Epithelial cell of proximal tubule (primary cell): ENCODE measurements at places on chromosomes 5 and 9. TPM values are rescaled to one million over a fixed set of nuclear protein-coding genes. Genes with fewer than 3 reads are reported as not detected.

- no peak for DNase-seq
Measured at GRCh38 chr9:15374825-15375224, 47.9 kb upstream of the SNAPC3 start.

The LCN12 gene
- total RNA-seq: 1.2 TPM in 1 of 2 replicates, not detected in the other

GRCh38 chr9:36492865-36493264, 79.8 kb upstream of the MELK start:
- no peak for DNase-seq

The SLC2A8 gene
- total RNA-seq: 14.8 and 18.2 TPM in 2 replicates

DNA sequence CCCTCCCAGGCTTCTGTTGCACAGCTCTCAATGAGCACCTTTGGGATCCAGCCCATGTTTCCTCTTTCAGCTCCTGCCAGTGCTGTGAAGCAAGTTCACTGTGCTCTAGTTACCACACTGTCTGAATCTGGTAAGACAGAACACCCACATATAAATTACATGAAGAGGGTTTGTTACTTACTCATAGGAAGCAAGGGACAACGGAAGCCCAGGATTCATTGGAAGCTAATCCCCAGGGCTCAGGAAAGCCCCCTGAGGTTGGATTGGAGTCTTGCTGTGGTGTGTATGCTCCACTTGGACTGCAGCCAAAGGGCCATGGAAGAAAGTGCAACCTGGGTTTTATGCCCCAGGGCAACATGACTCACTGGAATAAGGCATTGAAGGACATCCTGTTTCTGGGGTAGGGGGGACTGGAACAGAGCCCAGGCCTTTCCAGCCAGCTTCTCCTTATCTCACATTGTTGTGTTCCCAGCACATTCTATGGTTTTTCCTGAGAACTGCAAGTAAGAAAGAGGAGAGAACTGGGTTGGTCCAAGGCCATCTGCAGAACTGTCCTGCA, 15.6 kb upstream of the CLK4 start:
- DNase-seq: peak; percentile 45

DNA sequence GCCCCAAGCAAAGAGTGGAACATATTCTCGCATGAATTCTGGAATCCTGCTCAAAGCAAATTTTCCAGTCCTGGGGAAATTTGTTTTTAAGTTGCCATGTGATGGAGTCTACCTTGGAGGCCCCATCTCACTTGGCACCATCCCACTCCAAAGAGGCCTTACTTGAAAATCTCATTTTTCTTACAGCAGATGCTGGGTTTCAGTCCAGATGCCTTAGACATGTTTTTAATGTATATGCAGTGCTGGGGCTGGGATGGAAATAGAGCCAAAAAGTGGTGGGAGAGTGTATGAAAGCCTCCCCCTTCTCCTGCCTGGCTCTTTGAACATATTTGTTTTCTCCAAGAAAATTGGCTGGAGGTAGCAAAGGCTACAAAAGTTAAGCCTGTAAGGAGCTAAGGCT, 493.7 kb downstream of the ENC1 start:
- no peak for DNase-seq

DNA sequence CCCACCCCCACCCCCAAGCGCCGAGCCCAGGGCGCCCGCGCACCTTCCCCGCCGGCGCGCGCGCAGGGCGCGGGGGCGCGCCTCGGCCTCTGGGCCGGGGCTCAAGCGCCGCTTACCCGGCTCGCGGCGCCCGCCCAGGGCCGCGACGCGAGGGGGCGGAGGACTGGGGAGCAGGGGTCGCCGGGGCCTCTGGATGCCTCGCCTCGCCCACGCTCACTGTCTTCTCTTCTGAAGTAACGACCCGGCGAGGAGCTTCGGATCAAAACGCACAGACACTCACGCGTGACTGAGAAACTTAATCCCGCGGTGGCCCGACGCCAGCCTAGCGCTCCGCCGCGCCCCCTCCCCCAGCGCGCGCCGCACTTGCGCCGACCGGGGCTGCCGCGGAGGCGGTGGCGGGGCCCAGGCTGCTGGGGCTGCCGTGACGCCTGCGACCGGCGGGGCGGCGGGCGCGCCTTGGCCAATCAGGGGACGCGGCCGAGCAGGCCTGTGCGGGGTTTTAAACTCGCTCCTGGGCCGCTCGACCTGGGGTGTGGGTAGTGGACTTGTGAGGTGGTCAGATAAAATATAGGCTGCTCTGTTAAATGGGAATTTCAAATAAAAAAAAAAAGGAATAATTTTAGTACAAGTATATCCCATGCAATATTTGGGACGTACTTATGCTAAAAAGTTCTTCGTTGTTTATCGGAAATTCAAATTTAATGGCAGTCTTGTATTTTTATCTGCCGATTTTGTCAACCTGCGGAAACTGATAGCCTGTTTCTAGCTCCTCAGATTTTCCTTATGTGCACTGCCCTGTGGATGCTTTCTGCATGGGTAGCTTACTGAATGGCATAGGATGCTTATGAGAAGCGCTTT, at the start of gene MPDZ:
Gene MPDZ (minus strand): TSS at position 409 of the 858 bp plus-strand sequence. CDS start 29,377 bp downstream, outside the sequence.
- DNase-seq: no peak

DNA sequence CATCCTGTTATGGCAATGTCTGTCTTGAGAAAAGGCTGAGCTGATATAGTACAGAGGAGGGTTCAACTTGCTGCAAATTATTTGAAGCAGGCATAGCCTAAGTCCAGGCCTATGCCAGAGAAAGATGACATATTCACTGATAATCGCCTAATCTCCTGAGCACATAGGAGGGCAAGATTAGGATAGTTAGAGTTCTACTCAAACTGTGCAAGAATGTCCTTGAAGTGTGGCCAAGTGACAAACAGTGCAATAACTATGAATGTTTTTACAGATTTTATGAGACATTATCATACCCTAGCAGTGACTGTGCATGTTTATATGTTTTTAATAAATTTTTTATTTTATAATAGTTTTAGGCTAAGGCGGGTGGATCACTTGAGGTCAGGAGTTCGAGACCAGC, 96.2 kb downstream of the TSSK1B start:
- DNase-seq: no peak

GRCh38 chr9:14030375-14031059, 283.4 kb downstream of the NFIB start:
- DNase-seq: no peak

The ADAMTS6 gene
- total RNA-seq: 3.5 and 12.1 TPM in 2 replicates

DNA sequence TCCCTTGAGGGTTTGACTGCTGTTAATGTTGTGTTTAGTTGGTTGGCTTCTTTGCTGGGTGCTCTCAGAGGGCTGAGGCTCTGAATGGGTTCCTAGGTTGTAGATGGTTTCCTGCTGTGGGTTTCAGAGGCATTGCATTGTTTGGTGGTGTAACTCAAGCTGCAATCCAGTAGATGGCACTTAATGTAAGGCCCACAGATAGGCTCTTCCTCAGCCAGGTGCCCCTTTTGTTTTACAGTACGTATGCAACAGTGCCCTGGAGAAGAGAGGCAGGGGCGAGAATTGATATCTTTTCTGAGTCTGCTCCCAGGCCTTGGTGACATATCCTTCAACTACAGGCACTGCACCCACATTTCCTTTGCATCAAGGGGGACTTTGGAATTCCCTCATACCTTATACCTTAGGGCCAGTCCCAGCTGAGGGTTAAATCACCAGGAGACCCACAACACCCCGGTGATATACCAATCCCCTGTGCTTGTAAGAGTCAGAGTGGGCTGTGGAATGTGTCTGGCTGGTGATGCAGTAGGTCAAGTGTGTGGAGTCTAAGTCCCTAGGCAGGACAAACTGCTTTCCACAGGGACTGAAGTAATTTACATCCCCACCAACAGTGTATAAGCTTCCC, 7.0 kb upstream of the UGT3A2 start:
- no peak for DNase-seq

- DNase-seq: no peak
Measured at GRCh38 chr9:128144239-128145181, 4.7 kb upstream of the LCN2 start.

GRCh38 chr5:130034566-130035210, 130.4 kb downstream of the CHSY3 start:
- no peak for DNase-seq

- DNase-seq: no peak
Measured at GRCh38 chr9:28834156-28834555, 1260.9 kb upstream of the C9orf72 start.

DNA sequence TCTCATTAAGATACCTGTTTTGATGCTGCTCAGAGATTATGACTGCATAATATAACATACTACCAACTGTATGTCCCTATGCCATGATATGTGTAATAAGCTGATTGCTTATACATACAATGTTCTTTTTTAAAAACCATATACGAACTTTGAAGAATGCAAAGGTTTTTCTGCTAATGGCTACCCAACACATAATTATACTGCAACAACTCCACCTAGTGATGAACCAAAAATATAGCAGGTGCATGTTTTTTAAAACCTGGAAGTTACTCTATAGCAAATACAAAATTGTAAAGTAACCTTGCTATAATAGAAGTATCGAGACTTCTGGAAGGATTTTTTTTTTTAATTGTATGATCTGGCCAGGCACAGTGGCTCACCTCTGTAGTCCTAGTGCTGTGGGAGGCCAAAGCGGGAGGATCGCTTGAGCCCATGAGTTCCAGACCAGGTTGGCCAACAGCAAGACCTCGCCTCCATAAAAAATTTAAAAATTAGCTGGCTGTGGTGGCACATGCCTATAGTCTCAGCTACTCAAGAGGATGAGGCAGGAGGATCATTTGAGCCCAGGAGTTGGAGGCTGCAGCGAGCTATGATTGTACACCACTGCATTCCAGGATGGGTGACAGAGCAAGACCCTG, 49.1 kb downstream of the HOMER1 start:
- DNase-seq: peak; percentile 10

The SLC6A7 gene
- not detected in 2 replicates for total RNA-seq

The MSX2 gene
- 1.1 and 3.7 TPM in 2 replicates for total RNA-seq

The PCDHGA11 gene
- 2.6 and 2.7 TPM in 2 replicates for total RNA-seq

DNA sequence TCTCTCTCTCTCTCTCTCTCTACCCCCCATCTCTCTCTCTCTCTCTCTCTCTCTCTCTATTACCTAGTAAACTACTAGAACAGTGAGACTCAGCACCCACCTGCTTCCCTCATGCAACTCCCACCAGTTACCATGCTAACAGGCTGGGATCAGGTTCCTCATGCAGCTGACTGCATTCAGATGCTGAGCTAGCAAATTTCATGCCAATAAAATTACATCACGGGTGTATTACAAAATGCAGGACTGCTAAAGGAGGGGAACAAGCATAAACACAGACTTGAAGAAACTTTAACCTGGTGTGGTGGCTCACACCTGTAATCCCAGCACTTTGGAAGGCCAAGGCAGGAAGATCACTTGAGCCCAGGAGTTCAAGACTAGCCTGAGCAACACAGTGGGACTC, 76.0 kb downstream of the CEMIP2 start:
- DNase-seq: no peak
